ENCODE measurements at places on chromosomes 4 and X.

DNA sequence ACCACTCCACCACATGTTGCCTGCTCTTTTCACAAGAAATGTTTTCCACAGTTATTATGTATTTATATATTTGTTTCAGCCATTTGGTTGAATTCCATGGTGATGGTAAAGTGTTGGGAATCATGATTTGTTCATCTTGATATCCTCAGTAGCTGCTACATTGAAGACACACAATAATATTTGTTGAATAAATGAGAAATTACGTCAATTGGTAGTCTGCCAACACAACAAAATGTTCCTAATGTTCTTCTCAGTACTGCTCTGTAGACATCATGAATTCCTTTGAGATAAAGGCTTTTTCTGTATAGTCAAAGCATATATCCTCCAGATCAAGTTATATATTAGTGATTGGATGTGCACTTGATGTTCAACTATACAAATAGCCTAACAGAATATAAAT is 29.5 kb downstream of the CXXC4 start:
- no peak for DNase-seq

GRCh38 chr4:105067946-105068345 is 78.7 kb upstream of the TET2 start:
- no peak for DNase-seq

GRCh38 chr4:181877329-181877848 is 365.8 kb upstream of the TENM3 start:
- no peak for DNase-seq

DNA sequence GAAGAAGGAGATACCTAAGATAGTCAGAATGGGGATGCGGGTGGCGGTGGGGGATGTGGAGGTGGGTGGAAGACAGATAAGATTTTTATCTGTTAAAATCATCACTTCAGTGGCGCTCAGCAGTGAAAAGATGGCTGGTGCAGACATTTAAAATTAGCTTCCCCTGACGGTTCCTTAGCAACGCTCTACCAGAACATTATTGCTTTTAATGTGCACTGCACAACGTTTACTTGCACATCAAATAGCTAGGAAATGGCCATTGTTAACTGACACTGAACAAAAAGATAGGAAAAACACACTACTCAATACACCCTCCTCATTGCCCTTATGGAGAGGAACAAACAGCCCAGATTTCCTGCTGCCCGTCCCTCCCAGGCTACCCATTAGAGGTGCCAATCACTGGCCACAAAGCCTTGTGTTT is 61.0 kb upstream of the FTHL17 start:
- DNase-seq: no peak

GRCh38 chrX:147912093-147912801 is 528 bp downstream of the FMR1 start:
- DNase-seq: peak; percentile 37

GRCh38 chr4:106080376-106080775 is 185.1 kb downstream of the NPNT start:
- DNase-seq: no peak

DNA sequence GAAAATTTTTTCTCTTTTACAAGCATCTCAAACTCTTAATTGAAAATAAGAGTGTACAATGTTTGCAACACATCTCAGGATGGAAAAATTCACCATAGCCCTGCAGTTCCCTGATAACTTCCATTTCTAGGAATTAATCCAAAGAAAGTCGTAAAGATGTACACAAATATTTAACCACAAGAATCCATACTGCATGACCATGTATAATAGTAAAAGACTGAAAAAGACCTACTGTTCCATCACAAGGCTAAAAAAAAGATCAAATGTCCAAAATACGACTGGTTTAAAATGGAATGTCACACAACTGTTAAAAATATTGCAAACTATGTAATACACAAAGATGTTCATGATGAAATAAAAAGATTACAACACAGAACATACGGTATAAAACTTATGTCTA is 32.1 kb downstream of the HUWE1 start:
- DNase-seq: no peak

DNA sequence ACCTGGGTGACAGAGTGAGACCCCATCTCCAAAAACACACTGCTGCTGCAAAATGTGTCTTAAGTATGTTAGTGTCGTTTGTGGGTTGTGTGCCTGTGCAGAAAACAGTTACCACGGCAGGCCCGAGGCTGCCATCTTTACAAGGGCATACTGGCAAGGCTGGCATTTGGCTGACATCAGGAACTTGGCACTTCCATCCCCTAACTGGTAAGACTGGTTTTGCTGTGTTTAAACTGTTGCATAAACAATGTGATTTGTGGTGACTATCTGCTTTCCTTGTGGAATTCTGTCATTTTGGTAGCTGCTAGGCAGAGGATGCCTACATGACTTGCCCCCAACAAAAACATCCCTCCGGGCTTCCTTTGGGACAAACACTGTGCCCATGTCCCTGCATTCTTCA is 12.3 kb downstream of the LRP2BP start:
- no peak for DNase-seq

- DNase-seq: no peak
These were observed 68.2 kb downstream of the HEPH start for GRCh38 chrX:66232296-66232695.

DNA sequence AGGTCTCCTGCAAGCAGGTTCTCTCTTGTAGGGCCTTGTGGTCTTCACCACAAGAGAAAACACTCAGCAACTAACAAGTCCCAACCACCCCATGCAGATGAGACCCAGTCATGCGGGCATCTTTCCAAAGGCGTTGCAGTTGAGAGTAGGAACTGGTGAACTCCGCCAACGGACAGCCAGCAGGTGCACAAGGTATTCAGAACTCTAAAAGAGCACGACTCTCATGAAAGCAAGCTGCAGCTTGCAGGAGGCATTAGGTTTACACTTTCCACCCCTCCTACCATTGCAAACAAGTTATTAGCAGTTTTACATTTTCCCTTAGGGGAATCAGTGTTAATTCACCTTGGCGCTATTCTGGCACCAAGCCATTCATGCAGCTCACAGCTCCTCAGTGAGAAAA is 173.4 kb upstream of the KIT start:
- no peak for DNase-seq

DNA sequence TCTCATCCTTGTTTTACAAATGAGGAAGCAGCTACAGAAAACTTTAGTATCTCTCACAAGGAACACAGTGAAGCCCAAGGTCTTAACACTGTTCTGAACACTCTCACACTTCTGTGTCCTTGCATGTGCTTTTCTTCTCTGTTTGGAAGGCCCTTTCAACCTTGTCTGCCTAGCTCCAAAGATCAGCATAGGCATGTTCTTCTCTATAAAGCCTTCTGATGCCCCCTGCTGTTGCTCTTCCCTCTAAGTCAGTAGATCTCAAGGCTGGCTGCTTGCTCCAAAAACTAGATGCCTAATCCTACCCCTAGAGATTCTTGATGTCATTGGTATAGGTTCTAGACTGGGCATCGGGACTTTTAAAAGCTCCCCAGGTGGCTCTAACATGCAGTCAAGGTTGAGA is 5.9 kb downstream of the APOO start:
- peak; percentile 48 for DNase-seq

- DNase-seq: no peak
These were observed 3.1 kb downstream of the PHEX start for GRCh38 chrX:22035236-22035635.

DNA sequence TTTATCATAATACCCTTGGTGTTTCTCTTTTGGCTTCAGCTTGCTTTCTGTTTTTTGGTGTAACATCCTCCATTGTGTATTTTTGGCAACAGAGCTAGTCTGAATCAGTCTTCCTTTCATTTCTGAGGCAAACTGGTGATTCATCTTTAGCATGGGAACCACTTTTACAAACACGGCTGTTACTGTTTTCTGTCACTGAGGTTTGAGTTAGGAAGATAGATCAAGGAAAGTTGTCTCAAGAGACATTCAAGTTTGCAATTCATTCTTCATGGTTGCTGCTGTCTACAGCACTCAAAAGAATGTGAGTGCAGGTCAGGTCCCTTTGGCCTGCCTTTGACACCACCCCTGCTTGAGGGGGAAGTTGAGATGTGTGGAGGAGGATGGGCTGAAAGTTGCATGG is 36.3 kb downstream of the IL21 start:
- peak; percentile 39 for DNase-seq

DNA sequence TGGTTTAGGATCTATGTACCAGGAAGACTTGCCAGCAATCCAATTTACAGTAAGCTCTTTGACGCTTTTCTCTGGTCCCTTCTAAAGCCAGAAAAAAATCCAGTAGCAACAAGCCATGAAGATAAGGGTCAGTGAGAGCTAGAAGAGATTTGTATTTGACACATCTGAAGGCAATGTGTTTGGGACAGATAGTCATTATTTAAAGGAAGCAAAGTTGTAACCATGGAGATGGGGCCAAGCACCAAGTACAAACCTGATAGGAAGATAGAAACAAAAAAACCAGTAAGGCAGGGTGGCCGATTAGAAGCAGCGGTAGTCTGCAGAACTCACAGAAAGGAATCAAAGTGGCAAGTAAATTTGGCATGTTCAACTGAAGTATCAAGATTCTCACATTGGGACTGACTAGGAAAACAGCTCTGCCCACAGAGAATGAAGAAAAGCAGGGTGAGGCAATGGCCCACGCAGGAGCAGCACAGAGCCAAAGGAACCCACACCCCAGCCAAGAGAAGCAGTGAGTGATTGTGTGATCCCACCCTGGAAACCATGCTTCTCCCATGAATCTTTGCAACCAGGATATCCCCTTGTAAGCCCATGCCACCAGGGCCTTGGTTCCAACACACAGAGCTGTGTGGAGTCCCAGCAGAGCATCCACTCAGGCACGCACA is 12.9 kb upstream of the C4orf54 start:
- DNase-seq: no peak

GRCh38 chrX:29926056-29926455 is 289.3 kb upstream of the MAGEB2 start:
- DNase-seq: no peak

DNA sequence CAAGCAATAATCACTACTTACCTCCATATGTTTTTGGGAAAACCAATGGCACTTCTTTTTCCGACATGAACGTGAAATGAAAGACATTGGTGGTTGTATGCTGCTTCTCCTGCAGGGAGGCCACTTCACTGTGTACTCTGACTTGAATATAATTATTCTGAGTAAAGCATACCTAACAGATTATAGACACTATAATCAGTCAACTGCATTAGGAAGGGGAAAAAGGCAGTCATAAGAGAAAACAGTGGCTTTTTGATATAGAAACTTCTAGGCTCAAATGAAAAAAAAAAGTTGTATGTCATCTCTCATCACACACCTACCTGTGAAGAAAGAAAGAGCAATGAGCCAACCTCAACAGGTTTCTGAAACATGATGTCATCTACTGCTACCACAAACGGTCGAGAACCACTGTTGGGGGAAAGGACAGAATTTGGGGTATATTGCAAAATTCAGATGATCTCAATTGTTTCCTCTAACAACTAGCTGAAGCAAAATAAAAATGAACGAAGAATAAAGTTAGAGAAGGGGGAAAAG is 37.4 kb downstream of the PRDX4 start:
- no peak for DNase-seq

GRCh38 chr4:152709675-152710438 is 30.1 kb upstream of the TMEM154 start:
- no peak for DNase-seq

- no peak for DNase-seq
These were observed 62.7 kb upstream of the BCLAF3 start for GRCh38 chrX:20053537-20053936.

GRCh38 chrX:107894038-107894437 is 68.4 kb downstream of the MID2 start:
- peak; percentile 52 for DNase-seq
